ENCODE measurements at places on chromosomes 5 and 9.

GRCh38 chr5:150618163-150618562, 22.3 kb upstream of the SYNPO start:
- no peak for DNase-seq

- no peak for DNase-seq
Observed at GRCh38 chr9:97802276-97802675, 50.8 kb upstream of the FOXE1 start.

DNA sequence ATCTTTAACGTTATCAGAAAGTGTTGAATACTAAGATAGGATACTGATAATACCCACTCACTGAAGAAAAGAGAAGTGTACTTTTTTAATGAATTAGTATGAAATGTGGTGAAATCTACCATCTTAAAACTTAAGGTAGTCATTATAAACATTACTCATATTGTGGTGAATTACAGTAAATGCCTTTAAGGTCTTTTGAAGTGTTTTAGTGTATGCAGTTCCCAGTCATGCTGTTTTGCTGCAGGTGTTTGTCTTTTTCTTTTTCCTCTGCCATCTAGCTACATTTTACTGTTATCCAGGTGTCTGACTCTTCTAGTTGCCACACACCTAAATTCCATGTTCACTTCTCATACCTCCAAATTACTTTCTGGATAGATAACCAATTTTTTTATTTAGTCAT, 72.6 kb downstream of the ERMP1 start:
- no peak for DNase-seq

- no peak for DNase-seq
Observed at GRCh38 chr5:60744682-60745081, 44.7 kb upstream of the DEPDC1B start.

- peak; percentile 44 for DNase-seq
Observed at GRCh38 chr9:131252120-131252519, 24.2 kb downstream of the FAM78A start.

- DNase-seq, result peak; percentile 94
Observed at GRCh38 chr5:54302267-54302687, 8.1 kb downstream of the ARL15 start.

DNA sequence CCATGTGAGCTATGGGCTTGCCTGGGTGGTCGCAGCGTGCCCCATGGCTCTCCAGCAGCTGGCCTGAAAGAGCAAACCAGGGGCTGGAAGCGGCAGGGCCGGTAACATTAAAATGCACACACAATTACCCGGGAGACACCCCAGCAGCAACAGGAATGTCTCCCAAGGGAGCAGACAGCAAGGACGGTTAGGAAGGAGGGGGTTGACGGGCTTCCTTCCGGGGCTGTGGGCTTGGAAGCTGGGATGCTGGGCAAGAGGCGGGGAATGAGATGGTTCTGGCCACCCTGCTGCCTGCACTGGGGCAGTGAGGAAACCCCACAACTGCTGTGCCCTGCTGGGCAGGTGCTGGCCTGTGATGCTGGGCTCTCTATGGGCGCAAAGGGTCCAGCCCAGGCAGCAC, 71.8 kb upstream of the ADAMTS2 start:
- DNase-seq, result no peak

DNA sequence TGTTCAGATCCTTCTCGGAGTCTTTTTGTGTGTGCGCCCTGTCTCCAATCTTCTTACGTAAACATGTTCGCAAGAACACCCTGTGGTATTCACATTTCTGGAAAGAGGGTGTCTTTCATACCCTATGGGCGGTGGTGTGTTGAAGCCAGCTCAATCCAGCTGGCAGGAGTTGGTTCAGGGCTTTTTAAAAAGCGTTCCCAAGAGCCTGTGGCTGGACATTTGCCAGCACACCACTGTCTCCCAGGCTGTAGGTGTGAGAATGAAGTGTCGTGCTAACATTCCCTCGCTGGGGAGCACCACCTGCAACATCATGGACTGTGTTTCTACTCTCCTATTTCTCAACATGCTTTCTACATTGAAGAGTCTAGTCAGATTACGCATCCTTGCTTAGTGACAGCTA, 51.7 kb downstream of the S1PR3 start:
- no peak for DNase-seq

- DNase-seq, result no peak
Observed at GRCh38 chr9:123725389-123725788, 204.5 kb downstream of the DENND1A start.

DNA sequence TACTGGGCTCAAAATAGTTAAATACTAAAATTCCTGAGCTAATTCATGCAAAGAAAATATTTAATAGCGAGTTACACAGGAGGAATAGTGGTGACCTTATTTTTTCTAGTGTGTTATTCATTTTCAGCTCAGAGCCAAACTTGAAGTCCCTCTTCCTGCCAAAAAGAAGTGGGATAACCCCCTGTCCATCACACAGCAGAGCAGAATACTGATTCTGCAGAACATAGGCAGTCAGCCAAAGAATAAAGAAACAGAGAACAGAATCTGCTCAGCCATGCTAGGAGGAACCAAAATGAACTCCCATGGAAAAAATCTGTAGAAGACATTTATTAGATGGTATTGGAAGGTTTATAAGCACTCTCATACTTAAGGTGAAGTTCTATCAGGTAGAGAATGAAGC, 49.4 kb upstream of the GRIN3A start:
- DNase-seq, result no peak

DNA sequence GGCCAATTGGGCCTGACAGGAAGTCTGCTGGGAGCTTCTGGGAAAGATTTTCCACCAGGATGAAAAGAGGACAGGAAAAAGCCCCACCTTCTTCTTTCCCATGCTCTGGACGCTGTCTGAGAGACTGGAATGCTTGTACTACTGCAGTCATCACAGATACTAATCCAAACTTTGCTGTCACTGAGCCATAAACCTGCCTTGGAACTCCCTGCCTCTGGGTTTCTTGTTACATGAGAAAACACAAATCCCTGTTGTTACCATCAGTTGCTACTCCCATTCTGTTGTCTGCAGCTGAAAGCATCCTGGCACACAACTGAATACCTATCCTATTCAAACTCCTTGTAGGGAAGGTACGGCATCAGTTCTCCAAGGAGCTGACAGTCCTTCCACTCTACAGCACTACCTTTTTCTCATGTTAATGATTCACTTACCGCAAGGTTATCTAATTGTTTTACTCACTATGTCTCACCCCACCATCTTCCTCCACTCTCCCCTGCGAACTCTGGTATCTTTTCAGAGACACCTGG, 167.5 kb downstream of the CDK5RAP2 start:
- DNase-seq, result no peak

- DNase-seq, result no peak
Observed at GRCh38 chr9:35272989-35273388, 111.2 kb downstream of the UNC13B start.

DNA sequence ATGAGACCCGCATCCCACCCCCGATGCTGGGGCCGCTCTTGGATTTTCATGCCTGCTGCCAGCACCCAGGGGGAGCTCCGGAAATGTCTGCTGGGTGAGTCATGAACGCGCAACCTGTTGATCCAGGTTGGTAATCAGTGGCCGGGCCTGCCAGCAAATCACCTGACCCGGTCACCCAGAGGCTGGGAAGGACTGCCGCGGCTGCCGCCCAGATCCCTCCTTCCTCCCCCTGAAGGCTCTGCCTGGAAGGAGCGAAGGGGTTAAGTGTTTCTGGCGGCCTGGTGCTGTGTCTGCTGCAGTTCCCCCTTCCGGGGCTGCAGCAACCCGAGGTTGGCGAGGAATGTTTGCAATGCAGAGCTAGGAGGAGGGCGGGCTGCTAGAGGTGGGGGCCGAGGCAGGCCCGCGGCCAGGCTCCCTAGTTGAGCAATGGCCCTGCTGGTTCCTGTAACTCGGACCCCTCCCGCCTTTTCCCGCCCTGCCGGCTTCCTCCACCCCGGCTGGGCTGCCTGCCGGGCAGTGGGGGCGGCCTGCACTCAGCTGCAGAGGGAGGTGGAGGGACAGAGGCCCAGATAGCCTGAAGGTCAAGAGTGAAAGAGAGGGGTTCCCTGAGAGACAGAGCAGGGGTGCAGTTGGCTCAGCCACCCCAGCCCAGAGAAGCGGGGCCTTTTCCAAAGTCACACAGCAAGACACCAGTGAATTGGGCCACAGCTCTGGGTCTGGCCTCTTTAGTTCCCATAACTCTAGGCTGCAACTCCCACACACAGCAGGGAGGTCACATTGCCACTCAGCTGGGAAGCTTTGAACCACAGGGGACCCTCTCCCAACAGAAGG, 156.3 kb upstream of the IER5L start:
- DNase-seq, result peak; percentile 90

GRCh38 chr9:3963643-3964369, 336.1 kb downstream of the GLIS3 start:
- no peak for DNase-seq

DNA sequence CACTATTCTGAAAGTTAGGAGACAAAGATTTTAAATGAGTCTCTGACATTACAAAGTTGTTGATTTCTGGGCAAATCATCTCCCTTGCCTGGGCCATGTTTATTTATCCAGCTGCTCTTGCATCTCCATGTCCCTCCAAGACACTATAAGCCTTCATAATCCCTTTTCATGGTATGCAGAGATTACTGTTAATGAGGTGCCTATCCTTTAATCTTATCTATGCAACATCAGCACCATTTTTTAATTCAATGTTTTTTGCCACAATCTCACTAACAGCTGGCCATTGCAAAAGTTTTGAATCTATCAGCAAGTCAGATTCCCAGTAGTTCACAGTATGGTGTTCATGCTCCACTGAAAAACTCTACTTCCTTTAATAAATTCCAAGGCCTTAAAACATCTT, 108.5 kb upstream of the PTPRD start:
- DNase-seq, result no peak

DNA sequence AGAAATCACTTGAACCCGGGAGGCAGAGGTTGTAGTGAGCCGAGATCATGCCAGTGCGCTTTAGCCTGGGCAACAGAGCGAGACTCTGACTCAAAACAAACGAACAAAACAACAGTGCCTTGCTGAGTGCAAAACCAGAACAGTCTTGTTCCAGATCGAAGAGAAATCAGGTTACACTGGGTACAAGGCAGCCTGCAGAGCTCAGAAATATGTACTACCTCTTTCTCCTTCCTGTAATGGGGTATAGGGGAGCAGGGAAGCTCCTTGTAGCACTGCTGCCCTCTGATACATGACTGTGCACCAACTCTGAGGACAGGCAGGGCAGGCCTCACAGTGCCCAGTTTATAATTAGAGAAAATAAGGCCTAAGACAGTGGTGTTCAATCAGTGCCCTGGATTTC, 24.7 kb downstream of the TBC1D2 start:
- no peak for DNase-seq

GRCh38 chr9:14909961-14910805, at the start of gene FREM1:
Gene FREM1 (minus strand): TSS chr9:14910428. CDS start chr9:14868977, 41,451 bp downstream.
- no peak for DNase-seq

DNA sequence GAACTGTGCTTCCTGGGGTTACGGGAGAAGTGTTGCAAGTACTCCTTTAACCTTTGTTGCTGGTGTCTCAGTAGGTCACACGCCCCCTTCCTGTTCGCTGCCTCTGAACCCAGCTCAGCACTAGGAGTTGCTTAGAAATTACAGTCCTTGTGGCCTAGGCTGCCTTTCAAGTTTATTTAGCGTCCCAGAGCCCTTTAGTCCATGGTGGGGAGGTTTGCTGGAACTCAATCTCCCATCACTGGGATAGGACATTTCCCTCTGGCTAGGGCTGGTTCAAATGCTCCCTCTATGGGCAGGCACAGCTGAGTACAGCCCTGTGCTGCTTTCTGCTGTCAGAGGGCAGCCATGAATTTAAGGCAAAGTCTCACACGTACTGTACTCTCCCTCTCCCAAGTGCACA, 4.7 kb downstream of the IFNA8 start:
- peak; percentile 18 for DNase-seq

DNA sequence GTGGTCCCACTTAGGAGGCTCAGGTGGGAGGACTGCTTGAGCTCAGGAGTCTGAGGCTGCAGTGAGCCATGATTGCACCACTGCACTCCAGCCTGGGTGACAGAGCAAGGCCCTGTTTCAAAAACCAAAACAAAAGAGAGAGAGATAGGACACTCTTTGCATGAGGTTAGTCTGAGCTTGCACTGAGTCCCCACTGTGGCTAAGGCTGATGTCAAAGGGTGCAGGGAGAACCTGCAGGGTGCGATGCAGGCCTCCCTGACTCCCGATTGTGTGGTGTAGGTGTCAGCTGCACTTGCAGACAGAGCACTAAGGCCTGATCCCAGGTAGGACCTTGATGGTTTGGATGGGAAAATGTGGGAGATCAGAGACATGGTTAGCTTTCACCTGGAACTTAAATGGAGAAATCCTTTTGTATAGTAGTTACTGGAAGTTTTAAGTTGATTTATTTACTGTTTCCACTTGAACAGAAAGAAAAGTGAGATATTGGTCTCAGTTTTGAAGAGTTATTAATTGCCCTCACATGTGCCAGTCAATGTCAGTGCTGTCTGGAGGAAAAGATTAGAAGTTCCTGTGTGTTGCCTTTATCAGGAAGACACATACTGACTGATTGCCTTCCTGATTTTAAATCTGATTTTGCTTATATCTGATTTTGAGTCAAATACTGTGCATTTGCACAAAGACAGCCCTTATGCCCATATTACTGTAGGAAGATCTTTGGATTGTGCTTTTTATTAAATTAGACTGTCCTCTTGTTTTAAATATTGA, 260.0 kb downstream of the MAST4 start:
- DNase-seq, result no peak

DNA sequence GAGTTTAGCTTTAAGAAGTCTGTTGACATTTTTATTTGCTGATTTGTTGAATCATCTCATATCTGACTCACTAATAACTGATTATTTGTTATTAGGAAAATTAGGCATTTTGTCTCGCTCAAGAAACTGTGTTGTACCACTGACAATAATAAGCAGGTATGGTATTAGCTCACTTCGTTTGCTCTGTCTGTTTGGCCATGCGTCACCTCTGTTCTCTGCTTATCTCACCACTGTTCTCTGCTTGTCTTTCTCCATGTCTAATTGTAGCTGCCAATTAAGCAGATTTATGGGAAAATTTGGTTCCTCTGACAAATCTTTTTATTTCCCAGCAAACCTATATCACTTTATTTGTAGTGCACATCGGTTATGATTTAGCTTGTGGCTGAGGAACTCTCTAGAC, 138.9 kb downstream of the WDR41 start:
- DNase-seq, result no peak

DNA sequence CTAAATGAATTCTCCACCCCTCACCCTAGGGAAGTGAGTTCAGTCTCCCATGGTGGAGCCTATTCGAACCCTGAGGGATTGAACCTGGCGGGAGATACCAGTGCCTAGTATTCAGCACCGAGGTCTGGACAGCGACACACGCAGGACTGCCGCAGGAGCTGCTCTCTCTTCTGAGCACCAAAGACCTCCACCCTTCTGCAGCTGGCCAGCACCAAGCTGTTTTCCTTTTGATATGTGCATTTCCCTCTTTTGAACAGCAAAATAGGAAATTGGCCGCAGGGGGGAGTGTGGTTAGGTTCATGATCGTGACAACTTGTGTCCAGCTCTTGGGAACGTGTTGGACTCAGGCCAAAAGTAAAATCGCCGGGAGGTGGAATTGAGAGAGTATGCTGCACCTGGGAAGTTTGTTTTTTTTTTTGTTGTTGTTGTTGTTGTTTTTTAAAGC, 1.2 kb upstream of the PCSK1 start:
- DNase-seq, result peak; percentile 14

Measured in AML-193 (cell line).